Activated CD4-positive, alpha-beta T cell treated with anti-CD3 and anti-CD28 coated beads for 24 hours (primary cell): ENCODE measurements at places on chromosomes 11 and 22.

DNA sequence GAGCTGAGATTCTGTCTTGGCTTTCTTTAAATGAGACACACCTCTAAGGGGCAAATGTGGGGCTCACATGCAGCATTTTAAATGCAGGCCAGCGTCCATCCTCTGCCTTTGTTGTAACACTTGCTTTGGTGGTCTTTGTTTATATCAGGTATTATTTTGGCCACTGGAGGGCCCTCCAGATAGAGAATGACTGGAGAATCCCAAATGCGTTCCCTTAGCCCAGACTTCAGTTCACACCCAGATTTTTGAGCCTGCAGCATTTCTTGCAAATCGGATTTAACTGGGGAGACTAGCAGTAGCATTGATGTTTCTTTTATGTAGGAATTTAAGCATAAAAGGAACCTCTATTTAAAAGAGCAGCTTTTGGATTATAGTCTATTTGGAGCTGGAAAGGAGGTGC, 200.2 kb upstream of the SORL1-AS1 start:
- no peak for DNase-seq

- no peak for DNase-seq
Measured at GRCh38 chr11:111570796-111571195, 30.3 kb downstream of the LAYN start.

- DNase-seq, result no peak
Measured at GRCh38 chr11:89613911-89614310, 96.2 kb upstream of the TRIM77 start.

GRCh38 chr11:35436581-35437250, 17.4 kb upstream of the SLC1A2 start:
- DNase-seq, result no peak

DNA sequence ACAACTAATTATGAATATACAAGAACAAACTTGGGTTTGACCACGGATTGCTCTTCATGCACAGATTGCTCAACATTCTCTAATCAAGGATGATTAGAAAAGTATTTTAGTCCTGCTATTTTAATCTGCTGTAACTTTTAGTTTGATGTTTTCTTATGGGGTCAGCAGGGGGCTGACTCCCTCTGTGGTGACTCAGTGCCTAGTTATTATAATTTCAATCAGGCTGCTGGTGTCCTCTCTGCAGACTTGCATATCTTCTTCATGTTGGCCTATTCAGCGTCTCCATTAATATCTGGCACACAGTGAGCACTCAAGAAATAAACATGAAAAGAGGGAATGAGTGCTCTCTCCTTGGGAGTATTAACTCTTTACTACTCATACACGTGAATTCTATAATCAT, 223.8 kb upstream of the DDI1 start:
- DNase-seq, result no peak

GRCh38 chr11:80669620-80670019, 1228.8 kb upstream of the TENM4 start:
- DNase-seq, result no peak

- DNase-seq, result no peak
Measured at GRCh38 chr22:24707470-24707801, 67.1 kb downstream of the PIWIL3 start.

GRCh38 chr11:134460881-134461280, 48.8 kb upstream of the B3GAT1 start:
- DNase-seq, result no peak

DNA sequence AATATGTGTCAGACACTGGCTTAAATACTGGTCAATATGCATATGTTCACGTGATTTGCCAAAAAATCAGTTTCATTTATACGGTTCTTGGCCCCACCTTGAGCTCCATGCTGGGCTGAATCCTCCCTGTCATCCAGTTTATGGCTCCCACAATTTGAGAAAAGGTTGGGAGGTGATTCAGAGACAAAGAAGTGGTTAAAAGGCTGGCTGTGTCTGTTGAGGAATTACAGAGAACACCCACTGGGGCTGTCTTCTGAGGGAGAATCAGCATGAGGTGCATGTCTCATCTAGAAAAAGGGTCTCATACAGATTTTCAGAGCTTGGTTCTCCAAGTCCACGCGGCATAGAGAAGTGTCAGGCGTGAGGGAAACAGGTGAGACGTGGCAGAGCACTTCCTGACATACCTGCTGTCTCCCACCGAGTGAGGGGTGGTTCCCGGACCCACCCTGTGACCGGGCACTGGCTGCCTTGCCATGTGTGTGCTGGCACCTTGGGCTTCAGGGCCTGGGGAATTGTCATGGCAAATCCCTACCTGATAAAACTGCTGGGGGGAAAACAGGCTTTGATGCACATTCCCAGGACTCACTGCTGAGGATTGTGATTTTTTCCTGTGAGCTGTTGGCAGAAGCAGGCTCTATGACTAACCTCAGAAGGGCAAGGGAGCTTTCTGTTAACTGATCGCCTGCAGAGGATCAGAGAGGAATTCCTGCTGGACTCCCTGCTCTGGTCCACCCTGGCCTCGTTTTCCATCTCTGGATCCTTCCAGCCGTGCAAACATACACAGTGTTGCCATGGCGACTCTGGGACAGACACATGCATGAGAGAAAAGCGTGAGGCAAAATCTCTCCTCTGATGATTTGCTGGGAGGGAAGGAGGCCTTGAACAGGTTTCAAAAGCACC, 223.6 kb downstream of the ADAMTS15 start:
- no peak for DNase-seq
